ENCODE measurements at places on chromosomes 2 and 18.

GRCh38 chr2:236551471-236552211 is 18.0 kb upstream of the ACKR3 start:
- no peak for DNase-seq

DNA sequence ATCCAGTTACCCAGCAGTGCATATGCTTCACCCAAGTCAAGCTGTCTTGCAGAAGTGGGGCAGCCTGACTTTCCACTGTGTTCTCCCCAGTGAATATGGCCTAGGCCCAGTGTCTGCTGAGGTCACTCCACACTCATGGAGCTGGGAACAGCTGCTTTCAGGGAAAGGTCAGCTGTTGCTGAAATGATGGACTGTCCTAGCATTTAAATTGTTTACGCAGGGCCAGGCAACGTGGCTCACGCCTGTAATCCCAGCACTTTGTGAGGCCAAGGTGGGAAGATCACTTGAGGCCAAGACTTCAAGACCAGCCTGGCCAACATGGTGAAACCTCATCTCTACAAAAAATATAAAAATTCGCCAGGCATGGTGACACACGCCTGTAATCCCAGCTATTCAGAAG is 86.5 kb downstream of the LIPG start:
- no peak for DNase-seq

DNA sequence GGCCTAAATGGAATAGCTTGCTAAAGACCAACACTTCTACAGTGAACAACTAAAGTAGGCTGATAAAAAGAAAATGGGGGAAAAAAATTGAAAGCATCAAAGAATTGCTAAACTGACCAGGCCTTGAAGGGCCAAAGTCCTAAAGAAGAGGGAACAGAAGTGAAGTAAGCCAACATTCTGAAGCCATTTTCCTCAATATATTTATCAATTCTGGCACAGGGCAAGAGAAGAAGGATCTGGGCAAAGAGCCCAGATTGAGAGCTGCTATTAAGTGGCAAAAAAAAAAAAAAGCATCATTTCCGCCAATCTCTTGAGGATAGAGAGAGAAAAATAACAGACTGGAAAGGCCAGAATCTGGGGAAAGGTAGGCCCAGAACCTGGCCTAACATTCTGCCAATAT is 25.7 kb downstream of the FANCL start:
- no peak for DNase-seq

- DNase-seq = no peak
Measured at GRCh38 chr2:23425338-23425871, 40.4 kb downstream of the KLHL29 start.

DNA sequence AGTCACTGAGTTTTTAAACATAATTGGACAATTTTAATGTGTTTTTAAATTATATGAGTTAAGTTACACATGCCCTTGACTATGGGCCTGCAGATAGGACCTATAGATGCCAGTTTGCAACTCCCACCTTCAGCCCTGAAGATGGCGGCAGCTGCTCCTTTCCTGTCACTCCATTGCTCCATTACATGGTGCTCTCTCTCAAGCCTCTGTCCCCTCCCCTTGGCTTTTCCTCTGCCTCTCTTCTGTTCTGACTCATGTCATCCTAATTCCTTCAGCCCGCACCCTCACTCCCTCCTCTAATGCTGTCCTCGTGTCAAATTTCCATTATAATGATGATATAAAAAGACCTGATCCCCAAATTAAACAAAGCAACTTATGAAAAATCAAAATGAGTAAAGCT is 133.7 kb upstream of the HNRNPA3 start:
- no peak for DNase-seq

All from stimulated activated CD8-positive, alpha-beta memory T cell treated with anti-CD3 and anti-CD28 coated beads, Interleukin-15, amount 100 ng/mL, for 4 hours (primary cell).